ENCODE measurements at places on chromosomes 6 and 20.

DNA sequence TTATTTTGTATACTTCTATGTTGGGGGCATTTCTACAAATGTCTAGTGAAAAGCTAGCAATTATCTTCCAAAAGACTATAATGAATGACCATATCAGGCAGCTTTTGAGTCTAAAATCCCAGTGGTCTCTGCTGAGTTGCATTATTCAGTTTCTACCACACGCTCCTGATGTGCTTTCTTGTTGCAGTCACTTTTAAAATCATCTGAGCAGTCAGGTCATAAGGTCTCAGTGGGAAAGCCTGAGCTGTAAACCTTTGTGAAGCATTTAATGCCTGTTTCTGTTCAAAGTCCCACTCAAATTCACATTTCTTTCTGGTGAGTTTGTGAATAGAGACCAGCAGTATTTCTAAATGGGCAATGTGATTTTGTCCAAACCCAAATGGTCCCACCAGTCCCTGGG lies 1681.5 kb downstream of the HACE1 start:
- no peaks in the 10 kb centered on the region for H3K4me1 ChIP-seq
- H3K27me3 ChIP-seq, result no peaks in the 10 kb centered on the region
- no peak overlapping the region for H3K27ac ChIP-seq
- no peaks in the 10 kb centered on the region for H3K36me3 ChIP-seq
- DNase-seq, result no peak

DNA sequence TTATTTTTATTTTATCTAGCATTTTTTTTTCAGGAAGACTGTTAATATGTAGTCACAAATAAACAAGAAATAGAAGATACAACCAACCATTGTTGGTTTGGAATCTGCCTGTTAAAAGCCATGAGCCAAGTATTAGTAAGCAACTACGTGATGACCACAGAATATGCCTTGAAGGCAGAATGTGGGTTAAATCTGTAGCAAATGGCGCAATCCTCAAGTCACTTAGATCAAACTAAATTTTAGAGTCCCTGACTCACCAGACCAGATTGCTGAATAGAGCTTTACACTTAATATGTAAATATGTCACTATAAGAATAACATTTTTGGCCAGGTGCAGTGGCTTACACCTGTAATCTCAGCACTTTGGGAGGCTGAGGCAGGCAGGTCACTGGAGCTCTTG lies 800.1 kb upstream of the CITED2 start:
- no peaks in the 10 kb centered on the region for H3K36me3 ChIP-seq
- H3K27ac ChIP-seq, result no peak overlapping the region
- no peak overlapping the region for H3K4me3 ChIP-seq
- H3K4me1 ChIP-seq, result no peaks in the 10 kb centered on the region

GRCh38 chr6:94133106-94133505 lies 713.7 kb upstream of the EPHA7 start:
- no peaks in the 10 kb centered on the region for H3K27me3 ChIP-seq
- H3K4me1 ChIP-seq, result no peaks in the 10 kb centered on the region
- H3K27ac ChIP-seq, result no peak overlapping the region
- H3K4me3 ChIP-seq, result no peak overlapping the region
- H3K36me3 ChIP-seq, result no peaks in the 10 kb centered on the region

DNA sequence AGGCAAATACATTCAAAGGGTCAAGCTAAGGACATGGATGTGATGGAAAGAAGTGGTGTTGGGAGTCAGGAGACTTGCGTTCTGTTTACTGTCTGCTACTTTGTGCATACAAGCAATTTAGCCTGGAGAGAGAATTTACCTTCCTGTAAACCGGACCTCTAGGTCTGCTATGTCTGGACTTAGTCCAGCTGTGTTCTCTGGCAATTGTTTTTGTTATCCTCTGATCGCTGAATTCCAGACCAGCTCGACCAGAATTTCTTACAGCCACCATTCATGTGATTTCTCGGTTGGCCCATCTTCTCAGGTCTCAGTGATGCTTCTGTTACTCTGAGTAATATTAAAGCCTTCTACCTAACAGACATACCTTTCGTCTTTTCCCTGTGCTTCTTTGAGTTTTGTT lies 75.2 kb downstream of the LRRC1 start:
- H3K27me3 ChIP-seq, result no peaks in the 10 kb centered on the region
- no peaks in the 10 kb centered on the region for H3K36me3 ChIP-seq
- DNase-seq, result no peak
- peaks cover 7% of the 10 kb centered on the region for H3K4me1 ChIP-seq
- H3K4me3 ChIP-seq, result no peak overlapping the region

- H3K27me3 ChIP-seq, result no peaks in the 10 kb centered on the region
- no peaks in the 10 kb centered on the region for H3K4me1 ChIP-seq
- no peak overlapping the region for H3K4me3 ChIP-seq
- DNase-seq, result no peak
- no peak overlapping the region for H3K27ac ChIP-seq
These were observed 24.0 kb downstream of the SLC26A8 start for GRCh38 chr6:36000451-36000850.

DNA sequence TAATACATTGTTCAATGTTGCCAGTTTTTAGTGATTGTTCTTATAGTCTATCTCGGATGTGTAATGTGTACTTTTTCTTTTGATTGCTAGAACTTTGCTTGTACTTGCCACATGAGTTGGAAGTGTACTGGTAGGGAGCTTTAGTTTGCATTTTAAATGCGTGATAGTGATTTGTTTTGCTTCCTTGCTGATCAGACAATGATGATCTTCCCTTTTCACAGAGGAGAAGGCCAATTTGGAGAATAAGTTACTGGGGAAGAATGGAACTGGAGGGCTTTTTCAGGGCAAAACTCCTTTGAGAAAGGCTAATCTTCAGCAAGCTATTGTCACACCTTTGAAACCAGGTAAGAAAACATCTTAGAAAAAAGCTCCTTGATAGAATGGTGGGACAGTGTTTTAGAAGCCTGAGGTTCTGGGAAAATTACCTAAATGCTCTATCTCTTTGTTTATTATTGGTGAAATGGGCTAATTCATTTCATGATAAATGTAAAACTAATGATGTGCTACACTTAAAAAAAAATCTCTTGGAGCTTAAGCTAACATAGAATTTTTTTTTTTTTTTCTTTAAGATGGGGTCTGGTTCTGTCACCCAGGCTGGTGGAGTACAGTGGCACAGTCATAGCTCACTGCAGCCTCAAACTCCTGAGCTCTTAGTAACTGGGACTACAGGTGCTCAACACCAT lies 20.9 kb downstream of the TPX2 start:
- no peak for DNase-seq
- H3K4me1 ChIP-seq, result no peaks in the 10 kb centered on the region

GRCh38 chr6:120569714-120570113 lies 764.6 kb downstream of the TBC1D32 start:
- no peaks in the 10 kb centered on the region for H3K27me3 ChIP-seq
- H3K4me1 ChIP-seq, result no peaks in the 10 kb centered on the region
- no peak for DNase-seq
- no peaks in the 10 kb centered on the region for H3K36me3 ChIP-seq

GRCh38 chr20:57821935-57822334 lies 112.1 kb upstream of the PMEPA1 start:
- peaks cover 16% of the 10 kb centered on the region for H3K4me1 ChIP-seq
- H3K36me3 ChIP-seq, result no peaks in the 10 kb centered on the region
- no peak overlapping the region for H3K27ac ChIP-seq
- no peak overlapping the region for H3K4me3 ChIP-seq
- no peak for DNase-seq
